ENCODE measurements at places on chromosomes 3 and 15.

GRCh38 chr3:146222204-146223046, 28.5 kb downstream of the PLSCR4 start:
- DNase-seq = peak; percentile 31

DNA sequence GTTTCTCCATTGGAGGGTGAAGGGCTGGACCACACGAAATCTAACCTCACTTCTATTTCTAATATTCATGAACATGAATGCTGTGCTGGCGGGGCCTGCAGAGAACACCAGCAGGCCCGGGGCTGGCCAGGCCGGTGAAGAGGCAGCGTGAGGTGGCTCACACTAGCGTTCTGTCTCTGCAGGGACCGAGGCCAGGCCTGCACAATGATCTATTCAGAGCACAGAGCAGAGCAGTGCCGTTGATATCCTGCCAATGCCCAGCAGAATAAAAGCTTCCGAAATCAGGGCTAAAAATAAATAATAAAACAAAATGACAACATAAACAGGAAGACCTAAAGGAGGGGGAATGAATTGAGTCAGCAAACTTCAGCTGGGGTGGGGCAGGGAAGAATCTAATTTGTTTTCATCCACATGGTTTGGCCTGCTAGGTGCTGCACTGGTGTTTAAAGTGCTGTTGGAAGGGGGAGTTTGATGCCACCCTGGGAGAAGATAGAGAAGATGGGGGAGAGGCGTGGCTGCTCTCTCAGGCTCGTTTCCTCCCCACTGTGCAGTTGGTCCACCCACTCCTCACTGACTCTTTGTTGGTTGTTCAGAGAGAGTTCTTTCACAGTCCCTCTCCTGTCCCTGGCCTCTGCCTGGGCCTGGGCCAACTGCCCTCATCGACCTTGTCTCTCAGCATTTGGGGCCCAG, 837.1 kb downstream of the AGBL1 start:
- DNase-seq = no peak

GRCh38 chr3:115792206-115792955, 169.1 kb downstream of the GAP43 start:
- DNase-seq = peak; percentile 93

DNA sequence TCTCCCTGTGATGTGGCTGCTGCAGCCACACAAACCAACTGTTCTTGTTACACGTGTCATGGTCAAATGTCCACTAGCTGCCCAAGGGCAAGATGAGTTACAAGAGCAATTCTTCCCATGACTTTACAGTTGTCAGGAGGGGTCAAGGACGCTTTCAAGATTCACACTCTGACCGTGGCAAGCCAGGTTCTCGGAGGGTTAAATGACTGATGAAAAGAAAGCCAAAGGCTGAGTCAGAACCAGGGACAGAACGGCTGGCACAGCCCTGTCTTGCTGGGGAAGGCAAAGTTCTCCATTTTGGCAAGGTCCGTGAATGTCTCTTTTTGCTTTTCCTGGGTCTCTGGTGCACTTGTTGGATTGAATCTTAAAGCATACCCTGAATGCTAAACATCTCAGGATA, 364.5 kb upstream of the ICE2 start:
- DNase-seq = no peak

- DNase-seq = no peak
Observed at GRCh38 chr3:79175870-79176269, 591.9 kb downstream of the ROBO1 start.

GRCh38 chr3:109731639-109732473, 394.5 kb upstream of the DPPA4 start:
- peak; percentile 39 for DNase-seq

- DNase-seq = no peak
Observed at GRCh38 chr3:100535610-100535943, 43.2 kb downstream of the TMEM45A start.

- no peak for DNase-seq
Observed at GRCh38 chr3:156859578-156859977, 33.4 kb downstream of the LEKR1 start.

GRCh38 chr15:52295421-52296001, at the start of gene MYO5C:
MYO5C (minus strand) TSS chr15:52295804; CDS start chr15:52295636, 168 bp downstream.
- DNase-seq = no peak

DNA sequence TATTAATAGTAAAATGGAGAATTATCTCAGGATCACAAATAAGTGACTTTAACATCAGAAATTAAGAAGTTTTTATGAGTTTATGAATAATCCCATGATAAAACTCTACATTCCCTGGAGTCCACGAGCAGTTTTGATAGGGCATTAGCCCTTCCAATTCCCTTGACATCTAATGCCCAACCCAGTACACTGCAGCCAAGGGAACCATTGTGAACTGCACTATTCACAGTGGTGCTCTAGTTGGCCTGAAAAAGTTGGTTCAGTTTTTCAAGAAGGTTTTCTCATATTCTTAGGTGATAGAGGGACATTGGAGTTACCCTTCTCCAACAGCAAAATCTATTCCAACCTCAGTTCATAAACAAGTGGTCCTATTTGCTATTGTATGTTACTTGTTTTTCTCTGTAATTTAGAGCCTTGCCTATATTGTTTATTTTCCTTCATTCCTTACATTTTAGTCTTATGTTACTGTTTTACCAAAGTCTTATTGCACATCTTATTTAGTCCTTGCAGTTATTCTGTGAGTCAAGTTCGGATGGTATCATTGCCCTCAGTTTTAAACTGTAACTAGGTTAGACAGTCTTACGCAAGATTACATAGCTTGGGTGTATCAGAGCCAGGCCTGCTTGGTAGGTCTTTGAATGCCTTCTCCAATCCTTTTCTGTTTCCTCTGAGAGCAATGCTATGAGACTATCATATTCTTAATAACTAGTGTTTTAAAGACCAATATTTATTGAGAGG, 57.9 kb upstream of the SAMMSON start:
- DNase-seq = peak; percentile 16

GRCh38 chr3:191296041-191296541, 33.1 kb upstream of the CCDC50 start:
- no peak for DNase-seq

DNA sequence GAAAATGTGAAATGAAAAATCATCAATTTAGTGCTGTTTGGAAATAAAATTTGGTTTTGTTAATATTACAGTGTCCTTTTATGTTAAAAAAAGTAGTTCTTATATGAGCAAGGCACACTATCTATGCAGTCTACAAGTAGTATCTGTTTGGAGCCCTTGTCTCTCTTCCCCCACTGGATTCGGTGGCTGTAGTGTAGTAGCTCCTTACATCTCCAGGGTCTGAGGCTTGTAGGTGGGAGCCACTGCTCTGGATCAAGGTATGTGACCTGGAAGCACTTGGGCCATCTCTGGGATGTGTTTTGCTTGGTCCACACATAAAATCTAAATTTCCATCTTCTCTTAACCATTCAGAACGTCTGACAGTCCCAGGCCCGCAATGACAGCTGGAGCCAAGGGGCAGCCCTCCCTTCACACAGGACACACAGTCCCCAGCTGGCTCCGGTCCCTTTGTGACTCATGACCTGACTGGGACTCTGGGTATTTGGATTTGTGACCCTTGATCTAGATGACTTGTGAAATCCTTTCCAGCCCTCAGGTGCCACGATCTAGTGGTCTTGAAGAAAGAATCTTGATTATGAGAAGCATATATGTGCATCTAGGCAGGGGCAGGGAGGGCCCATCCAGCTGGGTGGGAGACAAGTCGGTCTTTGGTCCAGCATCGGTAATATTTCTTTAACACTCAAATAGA, 80.0 kb downstream of the USP13 start:
- peak; percentile 33 for DNase-seq

DNA sequence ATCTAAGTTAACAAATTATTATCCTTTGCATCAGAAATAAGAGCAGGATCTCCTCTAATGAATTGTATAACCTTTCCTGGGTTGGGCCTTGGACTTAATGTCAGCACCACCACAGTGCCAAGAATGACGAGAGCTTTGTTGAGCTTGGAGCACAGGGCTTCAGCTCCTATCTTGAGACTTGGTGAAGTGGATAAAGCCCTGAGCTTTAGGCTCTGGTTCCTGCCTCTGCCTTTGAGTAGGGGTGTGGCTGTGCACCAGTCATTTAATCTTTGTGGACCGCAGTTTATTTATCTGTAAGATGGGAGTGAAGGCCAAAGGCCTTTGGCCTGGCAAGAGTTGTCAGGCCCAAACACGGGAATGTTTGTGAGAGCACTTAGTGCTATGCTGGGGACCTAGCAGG, 162.2 kb downstream of the VGLL4 start:
- no peak for DNase-seq
